Articular chondrocyte of knee joint (primary cell): ENCODE measurements at places on chromosomes 3 and 15. TPM values are rescaled to one million over a fixed set of nuclear protein-coding genes. Genes with fewer than 3 reads are reported as not detected.

GP9 gene
- total RNA-seq: not detected in 2 replicates

NEK11 gene
- 11.6 and 14.3 TPM in 2 replicates for total RNA-seq

MAP2K1 gene
- total RNA-seq: 24.8 and 27.3 TPM in 2 replicates

DHFR2 gene
- total RNA-seq: 7.8 and 8.6 TPM in 2 replicates

ANKRD63 gene
- not detected in 2 replicates for total RNA-seq

AQP9 gene
- total RNA-seq: 0.11 and 0.52 TPM in 2 replicates

RNF13 gene
- total RNA-seq: 144 and 150 TPM in 2 replicates

ACAP2 gene
- 91.7 and 93.4 TPM in 2 replicates for total RNA-seq

FSD2 gene
- total RNA-seq: under 0.01 TPM in 1 of 2 replicates, not detected in the other

ATP13A4 gene
- 0.26 and 0.54 TPM in 2 replicates for total RNA-seq

MME gene
- total RNA-seq: 2.7 and 26.5 TPM in 2 replicates

DNAH12 gene
- total RNA-seq: 0.13 and 0.43 TPM in 2 replicates

KY gene
- total RNA-seq: 4.8 and 6.4 TPM in 2 replicates

TMOD2 gene
- 6.9 and 9.3 TPM in 2 replicates for total RNA-seq

ATR gene
- 26.8 and 35.0 TPM in 2 replicates for total RNA-seq

HIGD2B gene
- not detected in 2 replicates for total RNA-seq

GLDN gene
- 56.1 and 57.2 TPM in 2 replicates for total RNA-seq

SSUH2 gene
- 0.11 TPM in 1 of 2 replicates, not detected in the other for total RNA-seq

GASK1A gene
- total RNA-seq: 0.78 and 1.3 TPM in 2 replicates

TBCCD1 gene
- total RNA-seq: 18.2 and 23.3 TPM in 2 replicates

GREM1 gene
- total RNA-seq: 39.1 and 224 TPM in 2 replicates

LRRC2 gene
- 10.5 and 18.0 TPM in 2 replicates for total RNA-seq

ASB14 gene
- under 0.01 and 0.11 TPM in 2 replicates for total RNA-seq

SNX1 gene
- total RNA-seq: 59.3 and 60.5 TPM in 2 replicates

PLCB2 gene
- total RNA-seq: not detected in 2 replicates
